ENCODE measurements at places on chromosomes 5 and 9.

DNA sequence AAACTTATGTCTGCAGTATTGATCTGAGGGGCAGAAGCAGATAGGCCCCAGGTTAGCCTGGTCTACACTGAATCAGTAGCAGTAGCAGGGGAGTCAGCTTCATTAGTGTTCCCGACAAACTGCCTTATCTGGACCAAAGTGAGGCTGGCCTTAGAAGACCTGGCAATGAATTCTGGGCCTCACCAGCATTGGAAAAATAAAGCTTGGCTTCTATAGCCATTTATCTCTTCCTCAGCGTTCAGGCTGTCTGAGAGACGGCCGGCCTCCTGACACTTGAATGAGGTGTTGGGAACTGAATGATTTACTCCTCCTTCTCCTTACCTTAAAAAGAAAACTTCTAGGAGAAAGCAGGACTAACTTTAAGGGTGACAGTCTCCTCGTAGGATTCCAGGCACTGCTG is 141.8 kb upstream of the RUSC2 start:
- no peak for DNase-seq

DNA sequence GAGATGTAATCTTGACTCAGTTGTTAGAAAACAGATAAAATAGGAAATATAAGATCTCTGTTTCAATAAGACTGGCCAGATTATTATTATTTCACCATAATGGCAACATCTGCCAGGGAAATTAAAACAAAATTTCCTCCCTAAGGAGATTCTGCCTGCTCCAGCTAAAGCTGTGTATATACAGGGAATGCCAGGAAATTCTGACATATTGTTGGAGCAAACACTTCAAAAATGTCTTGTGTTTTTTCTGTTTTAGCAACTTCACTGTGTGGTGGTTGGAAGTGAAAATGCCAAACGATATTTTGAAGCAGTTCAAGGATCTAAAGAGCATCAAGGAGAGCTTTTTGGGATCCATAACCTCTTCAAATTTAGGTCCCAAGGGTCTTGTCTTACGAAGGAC is 90.8 kb downstream of the ERCC6L2 start:
- no peak for DNase-seq

GRCh38 chr5:37777432-37778130 is 62.3 kb downstream of the GDNF start:
- no peak for DNase-seq

DNA sequence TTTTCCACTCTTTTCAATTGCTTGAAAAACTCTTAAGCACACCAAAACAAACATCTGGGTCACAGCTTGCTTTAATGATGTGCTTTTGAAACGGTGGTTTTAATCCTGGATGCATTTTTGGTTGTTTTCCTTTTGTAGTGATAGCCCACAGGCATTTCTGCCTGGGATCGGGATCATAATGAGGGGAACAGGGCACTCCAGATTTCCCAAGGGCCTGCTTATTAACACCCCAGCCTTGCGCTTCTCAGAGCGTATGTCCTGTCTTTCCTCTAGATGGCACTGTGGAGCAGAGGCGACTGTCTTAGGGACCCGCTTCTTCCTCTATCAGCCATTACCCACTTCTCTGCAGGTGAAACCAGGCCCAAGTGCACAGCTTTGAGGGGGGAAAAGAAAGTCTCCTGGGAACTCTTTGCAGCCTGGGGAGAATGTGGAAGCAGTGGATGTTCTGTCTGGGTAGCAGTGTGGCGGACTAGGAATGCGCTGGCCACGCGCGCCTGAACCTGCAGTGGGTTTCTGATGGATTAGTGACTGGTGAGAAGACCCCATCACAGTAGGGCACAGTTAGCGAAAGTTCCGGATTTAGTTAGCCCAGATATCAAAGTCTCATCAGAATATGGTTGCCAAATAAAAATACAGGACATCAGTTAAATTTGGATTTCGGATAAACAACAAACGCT is 190.1 kb downstream of the GNA14 start:
- peak; percentile 43 for DNase-seq

GRCh38 chr9:94657021-94657725 is 17.9 kb upstream of the FBP1 start:
- DNase-seq = no peak

DNA sequence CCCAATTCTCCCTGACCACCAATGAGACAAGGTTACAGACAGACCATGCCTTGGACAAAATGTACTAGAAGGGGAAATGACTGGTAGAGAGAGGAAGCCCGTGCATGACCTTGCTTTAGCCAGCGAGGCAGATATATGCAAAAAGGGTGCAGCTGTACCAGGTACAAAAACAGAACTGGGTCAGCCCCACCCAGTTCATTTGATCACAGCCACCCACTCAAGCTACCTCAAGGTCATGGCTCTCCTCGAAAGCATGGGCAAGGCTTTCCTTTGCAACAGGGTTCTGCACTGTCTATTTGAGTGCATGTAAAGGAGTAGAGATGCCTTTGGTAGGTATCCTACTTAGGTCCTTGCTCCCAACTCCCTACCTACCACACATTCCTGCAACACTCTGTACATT is 33.3 kb downstream of the TLE1 start:
- peak; percentile 0 for DNase-seq

GRCh38 chr9:75054368-75055001 is 26.4 kb upstream of the CARNMT1 start:
- no peak for DNase-seq

DNA sequence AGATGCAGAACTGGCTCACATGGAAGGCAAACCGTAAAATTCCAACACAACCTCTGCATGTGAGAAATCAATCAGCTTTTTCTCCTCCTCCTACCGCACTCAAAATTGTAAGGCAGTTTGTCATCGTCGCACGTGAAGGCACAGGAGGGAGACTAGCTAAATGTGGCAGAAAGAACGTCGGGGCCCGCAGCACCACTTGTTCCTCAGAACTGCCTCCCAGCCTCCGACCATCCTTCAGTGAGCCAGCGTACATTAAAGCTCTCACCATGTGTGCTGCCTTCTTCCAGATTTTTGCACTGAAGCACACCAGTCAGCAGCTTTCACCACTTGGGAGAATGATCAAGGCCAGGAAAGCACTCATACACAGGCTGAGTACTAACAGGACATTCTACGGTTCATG is 105.9 kb downstream of the RFX3 start:
- no peak for DNase-seq

DNA sequence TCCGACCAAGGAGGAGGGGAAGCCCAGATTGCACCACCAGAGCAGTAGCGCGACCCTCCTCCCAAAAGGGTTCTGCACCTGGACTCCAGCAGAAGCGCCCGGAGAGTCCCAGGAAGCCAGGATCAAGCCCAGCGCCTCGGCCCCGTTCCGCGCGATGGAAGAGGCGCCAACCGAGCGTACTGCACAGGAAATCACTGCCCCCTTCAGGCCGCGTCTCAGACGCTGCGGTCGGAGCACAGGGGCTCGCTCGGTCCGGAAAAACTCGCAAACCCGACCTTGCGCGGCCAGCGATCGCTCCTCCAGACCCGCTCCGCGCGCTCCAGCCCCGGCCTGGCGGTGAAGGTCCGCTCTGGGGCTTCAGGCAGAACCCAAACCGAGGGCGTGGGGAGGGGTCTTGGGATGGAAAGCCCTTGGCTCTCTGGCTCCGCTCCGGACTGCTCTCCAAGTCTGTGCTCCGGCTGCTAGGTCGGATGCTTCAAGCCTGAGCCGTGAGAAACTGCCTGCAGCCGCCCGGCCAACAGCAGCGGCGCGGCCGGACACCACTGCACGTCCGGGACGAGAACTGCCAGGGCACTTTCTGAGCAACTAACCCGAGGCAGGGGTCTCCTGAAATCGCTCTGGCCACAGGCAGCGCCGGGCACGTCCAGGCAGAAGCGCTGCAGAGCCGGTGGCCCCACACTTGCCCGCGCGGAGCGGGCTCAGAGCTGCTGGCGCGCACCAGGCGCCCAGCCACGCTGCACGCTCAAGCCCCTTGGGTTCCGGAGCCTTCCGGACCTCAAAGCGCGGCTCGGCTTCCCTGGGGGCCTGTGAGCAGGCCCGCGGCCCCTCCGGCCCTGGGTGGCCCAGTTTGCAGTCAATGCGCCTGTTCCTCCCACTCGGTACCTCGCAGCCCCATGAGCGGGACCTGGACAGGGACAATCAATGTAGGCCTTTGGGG is 1.3 kb downstream of the GABBR2 start:
- no peak for DNase-seq

DNA sequence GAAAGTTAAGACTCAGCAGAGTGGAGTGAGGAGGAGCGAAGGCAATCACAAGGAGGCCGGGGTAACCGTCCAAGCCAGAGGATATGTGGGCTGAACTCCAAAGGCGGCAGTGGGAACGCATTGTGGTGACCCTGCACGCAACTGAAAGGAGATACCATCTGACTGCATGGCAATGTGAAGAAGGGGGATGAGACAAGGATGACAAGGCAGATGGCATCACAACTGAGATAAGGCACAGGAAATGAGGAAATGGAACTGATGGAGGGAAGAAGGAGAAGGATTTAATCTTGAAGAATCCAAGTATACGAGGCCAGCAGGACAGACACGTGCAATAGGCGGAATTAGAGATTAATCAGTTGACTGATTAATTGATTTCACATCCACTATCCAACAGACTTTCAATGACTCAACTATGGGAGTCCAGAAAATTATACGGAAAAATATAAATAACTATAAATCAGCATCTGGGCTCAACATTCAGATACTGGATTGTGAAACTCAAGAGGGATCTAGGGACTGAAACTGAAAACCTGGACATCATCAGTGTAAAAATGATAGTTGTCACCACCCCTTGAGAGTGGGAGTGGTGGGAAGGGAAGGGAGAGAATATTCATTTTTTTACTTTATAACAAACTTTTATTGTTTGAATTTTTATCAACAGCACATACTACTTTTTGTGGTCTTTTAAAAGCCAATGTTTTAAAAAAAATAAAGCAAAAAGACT is 86.1 kb downstream of the ARL15 start:
- no peak for DNase-seq

GRCh38 chr5:139451878-139452660 is 10.5 kb downstream of the ECSCR start:
- no peak for DNase-seq

DNA sequence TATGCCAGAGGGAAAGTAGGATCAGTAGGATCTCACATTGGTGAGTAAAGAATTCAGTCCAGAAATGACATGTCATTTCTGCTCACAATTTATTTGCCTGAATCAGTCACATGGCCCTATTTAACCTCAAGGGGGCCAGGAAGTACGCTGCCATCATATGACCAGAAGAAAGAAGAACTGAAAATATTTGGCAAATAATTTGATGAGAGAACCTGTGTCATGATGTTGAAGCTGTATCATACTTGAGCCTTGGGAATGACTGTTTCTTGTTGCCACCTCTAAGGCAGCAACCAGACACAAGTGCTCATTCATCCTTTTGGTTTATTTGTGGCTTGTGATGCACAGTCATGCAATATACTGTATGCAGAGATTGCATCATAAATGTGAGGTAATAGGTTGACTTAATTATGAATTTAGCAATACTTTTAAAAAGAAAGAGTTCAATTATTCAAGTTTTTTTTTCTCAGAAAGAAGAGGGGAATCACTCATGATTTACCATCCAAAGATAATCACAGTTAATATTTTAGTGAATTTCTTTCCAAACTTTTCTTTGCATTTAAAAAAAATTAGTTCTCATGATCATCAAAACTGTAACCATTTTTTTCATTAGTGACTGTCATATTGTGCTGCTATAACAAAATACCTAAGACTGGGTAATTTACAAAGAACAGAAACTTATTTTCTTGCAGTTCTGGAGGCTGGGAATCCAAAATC is 8.2 kb upstream of the ZFYVE16 start:
- DNase-seq = no peak

- no peak for DNase-seq
These were observed 169.4 kb upstream of the CCNH start for GRCh38 chr5:87582149-87582548.

DNA sequence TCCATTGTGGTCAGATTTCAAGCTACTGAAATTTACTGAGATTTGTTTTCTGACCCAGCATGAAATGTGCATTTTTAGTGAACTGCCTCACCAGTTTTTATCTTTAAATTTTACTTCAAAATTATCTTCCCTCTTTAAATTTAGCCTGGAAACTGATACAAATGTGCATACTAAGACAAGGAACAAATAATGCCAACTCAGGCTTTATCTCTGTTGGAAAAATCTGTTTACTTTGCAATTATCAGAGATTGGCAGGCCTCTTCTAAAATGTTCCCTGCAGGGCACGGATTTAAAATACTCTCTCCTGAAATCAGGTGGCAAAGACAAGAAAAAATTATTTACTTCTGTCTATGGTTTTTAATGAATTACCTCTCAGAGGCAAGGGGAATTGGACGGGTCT is 151.0 kb upstream of the PTCH1 start:
- no peak for DNase-seq

DNA sequence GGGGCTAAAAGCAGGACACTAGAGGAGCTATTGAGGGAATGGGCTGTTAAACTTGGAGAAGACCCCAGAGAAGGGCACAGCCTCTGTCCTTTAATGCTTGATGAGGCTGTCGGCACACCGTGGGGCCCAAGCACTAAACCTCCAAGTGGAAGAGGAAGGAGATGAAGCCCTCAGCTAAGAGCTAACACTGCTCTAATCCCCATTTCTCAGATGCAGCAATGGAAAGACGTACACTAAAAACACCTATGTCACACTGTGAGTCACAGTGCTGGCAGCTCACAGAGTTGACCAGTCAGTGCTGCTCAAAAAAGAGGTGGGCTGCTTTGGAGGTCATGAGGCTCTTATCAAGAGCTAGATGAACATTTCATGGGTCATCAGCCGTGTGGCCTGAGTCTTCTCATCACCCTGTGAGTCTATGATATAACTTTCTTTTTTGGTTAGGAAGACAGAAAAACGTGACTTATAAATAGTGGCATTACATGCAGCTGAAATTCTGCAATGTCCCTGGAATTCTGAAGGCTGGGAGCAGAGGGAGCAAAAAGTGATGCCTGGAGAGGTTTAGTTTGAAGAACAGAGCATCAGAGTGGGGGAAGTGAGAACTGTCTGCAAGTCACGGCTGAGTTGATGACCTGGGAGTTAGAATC is 21.5 kb downstream of the TNFSF8 start:
- DNase-seq = no peak

GRCh38 chr9:134322781-134323241 is 3.4 kb upstream of the RXRA start:
- no peak for DNase-seq

DNA sequence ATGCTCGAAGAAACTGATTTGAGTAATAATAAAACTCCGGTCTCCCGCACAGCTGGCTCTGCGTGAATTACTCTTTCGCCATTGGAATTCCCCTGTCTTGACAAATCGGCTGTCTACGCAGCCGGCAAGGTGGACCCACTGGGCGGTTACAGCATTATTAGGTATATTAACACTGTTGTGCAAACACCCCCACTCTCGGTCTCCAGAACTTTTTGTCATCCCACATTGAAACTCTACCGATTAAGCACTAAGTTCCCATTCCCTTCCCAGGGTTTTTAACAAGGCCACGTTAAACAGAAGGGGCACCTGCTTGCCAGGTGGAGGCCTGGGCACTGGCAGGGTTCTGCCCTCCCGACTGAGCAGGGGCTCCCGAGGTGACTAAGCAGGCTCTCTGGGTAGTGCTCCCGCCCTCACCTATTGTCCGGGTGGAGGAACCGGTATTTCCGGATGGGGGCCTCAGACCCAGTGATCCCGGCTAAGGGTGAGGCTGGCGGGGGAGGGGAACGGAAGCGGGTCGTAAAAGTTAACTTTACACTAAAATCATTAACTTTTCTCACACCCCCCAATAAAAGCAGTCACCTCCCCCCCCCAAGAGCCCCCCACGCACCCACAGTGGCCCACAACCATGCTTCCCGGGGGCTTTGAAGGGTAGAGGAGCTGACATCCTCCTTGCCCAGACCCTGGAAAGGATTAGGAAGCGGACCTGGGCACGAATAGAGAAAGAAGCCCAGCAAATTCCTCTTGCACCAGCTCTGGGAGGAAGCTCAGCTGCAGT is 53.5 kb upstream of the TJP2 start:
- no peak for DNase-seq

Data from central memory CD4-positive, alpha-beta T cell (primary cell).